ENCODE measurements at places on chromosomes 4 and X. TPM values are rescaled to one million over a fixed set of nuclear protein-coding genes. Genes with fewer than 3 reads are reported as not detected.

The TACR3 gene
- not detected for total RNA-seq

- no peak for DNase-seq
Observed at GRCh38 chr4:109803924-109804571, 2.2 kb upstream of the CFI start.

The PPEF1 gene
- total RNA-seq, result not detected

- no peak for DNase-seq
Observed at GRCh38 chr4:101019941-101020401, 327.4 kb downstream of the PPP3CA start.

DNA sequence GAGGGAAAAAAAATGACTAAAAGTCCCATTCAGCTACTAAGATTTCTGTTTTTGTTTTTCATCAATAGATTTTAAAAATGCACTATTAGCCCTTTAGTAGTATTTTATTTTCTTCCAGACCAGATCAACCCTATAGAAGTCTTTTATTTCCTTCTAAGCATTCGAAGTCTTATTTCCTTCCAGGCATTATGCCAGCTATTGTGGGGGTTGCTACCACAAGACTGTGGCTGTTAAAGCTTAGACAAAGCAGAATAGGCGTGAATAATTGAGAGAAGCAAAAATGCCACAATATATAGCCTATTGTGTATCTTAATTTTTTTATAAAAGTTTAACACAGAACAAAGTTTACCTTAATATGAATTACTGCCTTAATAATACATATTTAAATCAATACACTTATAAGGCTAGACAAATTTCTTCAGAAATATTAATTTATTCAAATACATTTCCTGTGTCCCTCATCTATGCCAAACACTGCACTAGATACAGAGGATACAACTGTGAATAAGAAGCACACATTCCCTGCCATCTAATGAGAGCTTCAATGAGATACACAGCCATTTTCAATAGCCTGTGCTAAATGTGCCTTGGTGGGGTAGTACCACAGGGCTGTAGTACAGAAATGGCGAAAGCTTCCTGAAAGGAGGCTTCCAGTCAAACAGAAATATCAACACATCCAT lies 33.1 kb downstream of the SLC10A7 start:
- DNase-seq, result no peak

GRCh38 chrX:69539437-69539836 lies 35.3 kb downstream of the NALF2 start:
- DNase-seq, result no peak

- no peak for DNase-seq
Observed at GRCh38 chrX:1151378-1152077, 60.9 kb downstream of the CRLF2 start.

The CDS1 gene
- total RNA-seq, result not detected

GRCh38 chr4:169335331-169335730 lies 64.6 kb upstream of the SH3RF1 start:
- DNase-seq, result no peak

DNA sequence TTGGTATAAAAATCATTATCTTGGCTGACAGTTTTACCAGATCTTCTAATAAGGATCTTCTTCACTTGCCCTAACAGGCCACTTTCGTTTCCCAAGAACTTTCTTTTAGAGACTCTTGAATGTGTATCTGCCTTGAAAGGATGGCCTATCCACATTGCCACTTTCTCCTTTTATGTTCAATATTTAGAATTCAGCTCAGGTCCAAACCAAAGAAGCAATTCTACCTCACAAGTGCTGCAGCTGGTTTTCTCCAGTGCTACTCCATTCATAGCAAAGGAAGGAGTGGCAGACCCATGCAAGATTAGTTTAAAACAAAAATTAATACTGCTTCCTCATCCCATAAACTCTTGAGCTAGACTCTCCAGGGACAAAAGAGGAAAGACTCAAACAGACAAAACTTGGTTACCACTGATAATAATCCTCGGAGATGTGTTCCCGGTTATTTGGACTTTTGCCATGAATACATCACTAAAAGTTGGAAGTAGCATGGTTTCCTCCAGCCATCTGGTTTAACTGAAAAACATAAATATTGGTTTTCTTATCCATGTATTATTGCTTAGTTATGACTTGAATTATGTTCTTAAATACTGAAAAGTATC lies 401.8 kb downstream of the PABPC4L start:
- DNase-seq, result no peak

The QDPR gene
- total RNA-seq, result 35.5 TPM

DNA sequence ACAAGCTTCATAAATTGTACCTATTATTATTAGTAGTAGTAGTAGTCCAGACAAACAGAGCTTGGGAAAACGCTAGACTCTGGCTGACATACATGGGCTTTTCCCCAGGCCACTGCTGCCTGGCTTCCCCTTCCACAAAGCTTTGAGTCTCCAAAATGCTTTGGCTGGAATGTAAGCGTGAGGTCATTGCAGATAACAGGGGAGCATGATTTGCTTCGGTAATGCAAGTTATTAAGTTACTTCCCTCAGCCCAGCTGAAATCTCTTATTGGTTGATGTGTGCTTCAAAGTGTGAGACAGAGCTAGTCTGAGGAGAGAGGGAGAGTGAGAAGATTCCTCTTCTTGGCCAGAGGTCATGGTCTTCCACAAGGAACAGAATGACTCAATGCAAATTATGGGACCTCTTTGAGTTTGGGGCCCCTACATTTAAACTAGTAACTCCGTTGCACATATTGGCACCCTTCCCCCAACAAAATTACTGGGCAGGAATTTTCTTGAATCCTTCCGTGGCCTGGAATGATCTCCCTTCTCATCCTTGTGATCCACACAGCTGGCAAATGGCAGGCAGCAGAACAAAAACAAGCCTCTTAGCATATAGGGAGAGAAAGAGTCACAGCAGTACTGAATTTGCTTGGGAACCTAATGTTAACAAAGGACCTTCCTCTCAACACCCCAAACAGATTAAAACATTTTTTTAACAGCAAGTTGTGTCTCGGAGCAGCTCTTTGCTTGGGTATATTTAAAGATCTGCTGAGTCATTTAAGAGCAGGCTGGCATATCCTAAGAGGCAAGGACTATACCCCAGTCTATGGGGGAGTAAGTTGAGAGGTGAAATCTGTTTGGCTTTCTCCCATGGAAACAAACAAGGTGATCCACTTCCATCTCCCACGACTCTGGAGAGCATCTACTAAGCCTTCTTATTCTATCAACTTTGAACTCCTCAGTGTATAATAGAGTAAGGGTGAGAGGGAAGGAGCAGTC lies 19.9 kb downstream of the AR start:
- DNase-seq, result no peak

- DNase-seq, result no peak
Observed at GRCh38 chr4:150253965-150254630, 175.9 kb downstream of the DCLK2 start.

DNA sequence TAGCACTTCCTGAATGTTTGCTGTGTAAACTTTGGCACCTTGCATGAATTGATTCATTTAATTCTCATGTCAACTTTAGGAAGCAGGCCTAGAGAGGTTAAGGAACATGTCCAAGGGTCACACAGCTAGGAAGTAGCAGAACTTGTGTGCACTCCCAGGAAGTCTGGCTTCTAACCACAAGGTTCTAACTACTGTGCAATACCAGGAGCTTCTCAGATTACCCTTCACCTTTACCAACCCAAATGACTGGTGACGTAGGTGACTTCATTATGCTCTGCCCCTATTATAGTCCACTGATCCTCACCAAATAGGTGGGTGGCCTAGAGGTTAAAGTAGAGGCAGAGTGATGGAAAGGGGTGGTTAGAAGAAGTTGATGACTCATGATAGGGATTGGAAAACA lies 14.4 kb downstream of the AR start:
- DNase-seq, result no peak

GRCh38 chrX:120568609-120569008 lies 7.8 kb upstream of the CUL4B start:
- no peak for DNase-seq

Data from omental fat pad (tissue), 4 donors.